ENCODE measurements at places on chromosomes 12 and 14.

GRCh38 chr14:98694541-98694940 is 577.5 kb downstream of the BCL11B start:
- H3K36me3 ChIP-seq, result no peaks in the 10 kb centered on the region
- H3K27ac ChIP-seq, result no peak overlapping the region
- DNase-seq, result no peak
- no peaks in the 10 kb centered on the region for H3K4me1 ChIP-seq
- H3K27me3 ChIP-seq, result no peaks in the 10 kb centered on the region

DNA sequence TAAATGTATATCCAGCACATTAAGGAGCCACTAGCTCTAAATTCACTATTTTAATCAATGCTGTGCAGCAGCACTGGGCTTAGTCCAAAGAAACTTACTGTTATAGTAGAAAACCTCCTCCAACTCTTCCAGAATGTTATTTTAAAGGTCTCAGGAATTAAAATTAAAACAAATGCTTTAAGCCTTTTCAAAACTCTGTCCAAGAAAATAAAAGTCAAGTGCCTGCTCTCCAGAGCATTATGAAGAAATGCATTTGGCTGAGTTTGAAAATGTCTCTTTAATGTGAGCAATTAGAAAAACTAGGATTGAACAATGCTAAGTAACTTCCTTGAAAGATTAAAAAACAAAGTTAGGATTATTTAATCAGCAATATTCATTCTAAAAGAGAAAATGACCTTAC is 322.4 kb upstream of the DCN start:
- no peaks in the 10 kb centered on the region for H3K36me3 ChIP-seq
- no peak for DNase-seq

- H3K27ac ChIP-seq, result no peak overlapping the region
- no peak overlapping the region for H3K4me3 ChIP-seq
- H3K27me3 ChIP-seq, result no peaks in the 10 kb centered on the region
- H3K36me3 ChIP-seq, result peaks cover 18% of the 10 kb centered on the region
- H3K4me1 ChIP-seq, result peaks cover 5% of the 10 kb centered on the region
- DNase-seq, result no peak
Observed at GRCh38 chr12:12523229-12523628, 39.4 kb downstream of the DUSP16 start.

- DNase-seq, result no peak
- no peak overlapping the region for H3K4me3 ChIP-seq
- no peaks in the 10 kb centered on the region for H3K36me3 ChIP-seq
Observed at GRCh38 chr12:94855853-94856252, 147.6 kb downstream of the NDUFA12 start.

DNA sequence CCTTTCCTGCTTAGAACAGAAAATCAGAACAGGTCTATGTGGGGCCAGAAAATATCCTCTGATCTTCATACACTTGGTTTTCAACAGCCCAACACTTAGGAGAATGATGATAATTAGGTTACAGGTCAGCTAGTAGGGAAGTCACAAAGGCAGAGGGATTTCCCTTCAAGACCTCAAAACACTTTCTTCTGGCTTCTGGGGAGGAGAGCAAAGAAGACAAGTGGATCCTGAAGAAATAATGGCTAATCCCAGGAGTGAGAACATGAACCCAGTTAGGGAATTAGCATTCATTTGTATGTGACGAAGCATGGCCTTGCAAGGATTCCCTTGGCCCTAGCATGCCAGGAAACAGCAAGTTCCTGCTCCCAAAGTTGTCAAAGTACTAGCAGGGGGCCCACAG is 223.3 kb downstream of the BCAT1 start:
- H3K36me3 ChIP-seq, result no peaks in the 10 kb centered on the region
- H3K27me3 ChIP-seq, result no peaks in the 10 kb centered on the region
- H3K27ac ChIP-seq, result no peak overlapping the region
- H3K4me3 ChIP-seq, result no peak overlapping the region

DNA sequence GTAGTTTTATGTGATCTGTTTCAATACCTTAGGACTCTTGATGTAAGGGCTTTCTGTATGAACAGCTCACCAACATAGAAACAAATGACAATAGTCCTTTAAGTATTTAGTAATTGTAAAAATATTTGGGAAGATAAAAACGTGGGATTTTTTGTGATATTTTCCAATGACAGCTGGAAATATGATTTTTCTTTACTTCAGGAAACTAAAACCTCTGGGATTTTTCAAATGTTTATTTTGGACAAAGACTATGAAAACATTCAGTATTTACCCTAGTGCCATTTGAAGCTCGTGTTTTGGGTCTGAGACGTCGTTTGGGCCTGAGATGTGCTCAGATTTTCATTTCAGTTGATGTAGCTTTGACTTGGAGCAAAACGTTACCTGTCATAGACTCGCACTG is 240.0 kb downstream of the BMP4 start:
- peaks cover 20% of the 10 kb centered on the region for H3K4me1 ChIP-seq
- H3K27me3 ChIP-seq, result no peaks in the 10 kb centered on the region
- H3K27ac ChIP-seq, result no peak overlapping the region
- no peak overlapping the region for H3K4me3 ChIP-seq
- DNase-seq, result no peak

GRCh38 chr12:54616933-54617680 is 17.6 kb downstream of the LACRT start:
- H3K36me3 ChIP-seq, result no peaks in the 10 kb centered on the region
- H3K4me3 ChIP-seq, result no peak overlapping the region
- H3K27me3 ChIP-seq, result peaks cover 16% of the 10 kb centered on the region
- DNase-seq, result no peak
- no peak overlapping the region for H3K27ac ChIP-seq

- no peak overlapping the region for H3K27ac ChIP-seq
- H3K4me3 ChIP-seq, result no peak overlapping the region
- H3K36me3 ChIP-seq, result no peaks in the 10 kb centered on the region
- no peak for DNase-seq
- no peaks in the 10 kb centered on the region for H3K27me3 ChIP-seq
Observed at GRCh38 chr14:94650806-94651805, 38.9 kb downstream of the SERPINA3 start.

DNA sequence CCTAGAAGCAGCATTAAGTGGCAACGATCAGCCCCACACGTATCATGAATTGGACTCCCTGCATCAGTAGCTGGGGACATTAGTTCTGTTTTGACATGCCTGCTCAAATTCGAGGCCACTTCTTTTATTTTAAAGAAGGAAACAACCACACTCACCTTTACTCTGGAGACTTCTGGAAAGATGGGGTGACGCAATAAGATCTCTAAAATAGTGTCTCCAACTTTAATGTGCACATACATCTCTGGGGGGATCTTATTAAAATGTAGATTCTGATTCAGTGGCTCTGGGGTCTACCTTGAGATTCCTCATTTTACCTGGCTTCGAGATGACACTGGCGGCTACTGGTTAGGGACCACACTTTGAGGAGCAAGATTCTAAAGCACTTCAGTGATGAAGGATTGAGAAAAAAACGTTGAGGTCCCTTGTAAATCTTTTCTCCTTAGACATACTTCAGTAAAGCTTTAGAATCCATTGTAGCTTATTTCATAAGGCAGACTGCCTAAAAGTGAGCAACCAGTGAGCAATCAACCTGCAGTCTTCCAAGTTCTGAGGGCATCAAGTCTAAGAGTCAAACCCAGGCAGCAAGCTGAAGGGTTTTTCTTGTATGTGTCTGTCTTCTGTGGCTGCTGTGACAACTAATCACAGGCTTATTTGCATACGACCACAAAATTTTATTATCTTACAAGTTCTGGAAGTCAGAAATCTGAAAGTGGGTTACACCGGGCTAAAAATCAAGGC is 718.6 kb upstream of the TBX3 start:
- no peaks in the 10 kb centered on the region for H3K4me1 ChIP-seq
- H3K27ac ChIP-seq, result no peak overlapping the region
- DNase-seq, result no peak

DNA sequence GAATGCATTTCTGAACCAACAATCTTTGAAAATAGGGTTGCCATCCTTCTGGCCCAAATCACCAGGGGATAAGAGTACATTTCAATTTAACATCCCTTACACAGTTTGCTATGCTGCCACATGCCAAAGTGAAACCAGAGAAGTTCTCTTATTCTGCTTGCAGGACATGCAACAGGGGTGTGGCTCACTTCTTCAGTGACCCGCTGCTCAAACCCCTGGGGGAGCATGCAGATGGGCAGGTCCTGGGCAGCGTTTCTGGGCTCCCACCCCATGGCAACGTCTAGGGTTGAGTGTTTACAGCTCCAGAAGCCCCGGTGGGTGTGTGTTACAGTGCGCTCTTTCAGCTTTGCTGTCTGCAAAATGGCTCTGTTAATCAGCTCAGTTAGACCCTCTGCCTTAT is 1306.3 kb upstream of the TMEM132C start:
- no peaks in the 10 kb centered on the region for H3K36me3 ChIP-seq
- no peak overlapping the region for H3K27ac ChIP-seq
- DNase-seq, result no peak

- no peaks in the 10 kb centered on the region for H3K36me3 ChIP-seq
- no peaks in the 10 kb centered on the region for H3K27me3 ChIP-seq
- no peak overlapping the region for H3K4me3 ChIP-seq
- H3K27ac ChIP-seq, result no peak overlapping the region
- no peak for DNase-seq
Observed at GRCh38 chr14:40841886-40842285, 764.8 kb upstream of the LRFN5 start.

DNA sequence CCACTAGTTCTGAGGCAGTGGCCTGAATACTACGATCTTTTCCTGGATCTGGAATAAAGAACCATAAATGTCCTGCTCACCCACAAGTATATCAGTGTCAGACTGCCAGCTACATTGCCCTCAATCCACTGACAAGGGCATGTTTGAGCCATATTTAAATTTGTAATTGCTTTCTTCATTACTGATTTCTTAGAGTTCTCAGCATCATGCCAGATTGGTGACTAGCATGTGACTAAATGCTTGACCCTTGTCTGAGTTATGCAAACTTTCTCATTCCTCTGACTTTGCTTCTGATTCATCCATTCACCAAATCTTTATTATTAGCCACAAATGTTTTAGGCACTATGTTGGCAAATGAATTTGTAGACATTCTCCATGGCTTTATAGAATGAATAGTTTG is 143.6 kb upstream of the SLC16A7 start:
- no peaks in the 10 kb centered on the region for H3K27me3 ChIP-seq
- H3K4me1 ChIP-seq, result no peaks in the 10 kb centered on the region
- H3K27ac ChIP-seq, result no peak overlapping the region
- H3K36me3 ChIP-seq, result no peaks in the 10 kb centered on the region
- no peak overlapping the region for H3K4me3 ChIP-seq
